Bronchial epithelial cell (primary cell): ENCODE measurements at places on chromosomes 13 and 19.
A peak's percentile ranks its signal among the peaks of the same experiment; 100 is the strongest.

DNA sequence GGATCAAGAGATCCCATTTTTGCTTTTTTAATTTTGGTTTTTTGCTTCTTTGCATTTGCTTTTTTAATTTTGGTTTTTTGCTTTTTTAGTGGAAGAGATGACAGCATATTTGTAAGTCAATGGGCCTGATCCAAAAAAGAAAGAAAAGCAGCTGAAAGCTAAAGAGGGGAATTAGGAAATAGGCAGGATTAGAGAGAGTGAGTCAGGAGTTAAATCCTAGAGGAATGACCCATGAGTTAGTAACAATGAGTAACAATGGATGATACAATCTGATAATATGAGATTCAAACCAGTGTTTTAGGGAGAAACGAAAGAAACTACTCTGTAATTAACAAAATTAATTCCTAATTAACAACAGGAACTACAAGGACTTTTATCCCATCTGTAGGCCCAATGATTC lies 111.2 kb upstream of the SGCG start:
- peak; percentile 84 for DNase-seq

DNA sequence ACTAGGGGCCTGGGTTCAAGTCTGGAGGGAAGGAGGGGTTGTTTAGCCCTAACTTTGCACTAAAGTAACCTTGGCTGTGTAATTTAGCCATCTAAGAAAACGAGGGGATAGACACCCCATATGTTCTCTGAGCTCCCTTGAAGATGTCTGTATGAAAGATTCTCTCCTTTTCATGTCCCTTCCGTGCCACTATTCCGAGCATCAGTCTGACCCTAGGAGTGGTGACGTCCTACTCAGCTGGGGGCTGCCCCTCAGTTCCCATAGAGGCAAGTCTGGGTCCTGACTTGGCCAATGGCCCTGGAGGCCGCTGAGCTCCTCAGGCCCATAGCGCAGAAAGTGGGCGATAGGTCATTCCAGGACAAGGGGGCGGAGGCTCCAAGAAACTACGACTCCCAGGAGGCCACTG lies 790 bp upstream of the WDFY2 start:
- DNase-seq = no peak

GRCh38 chr13:93559718-93560117 lies 333.1 kb downstream of the GPC6 start:
- peak; percentile 93 for DNase-seq

DNA sequence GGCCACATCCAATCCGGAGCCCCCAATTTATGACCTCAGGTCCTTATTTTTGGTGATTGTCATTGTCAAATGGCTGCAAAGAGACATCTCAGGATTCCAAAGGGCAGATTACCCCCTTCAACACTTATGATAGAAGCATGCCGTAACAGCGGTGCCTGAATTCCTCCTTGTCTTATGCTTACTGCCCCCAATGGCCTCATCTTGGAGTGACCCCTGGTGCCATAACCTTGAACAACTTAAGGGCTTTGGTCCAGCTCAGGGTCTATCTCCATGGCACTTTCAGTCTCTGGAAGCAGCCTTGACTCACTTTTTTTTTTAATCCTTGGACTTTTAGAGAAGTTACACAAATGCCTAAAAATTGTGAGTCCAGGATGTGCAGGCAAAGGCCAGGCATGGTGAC lies 171.6 kb upstream of the ZNF507 start:
- no peak for DNase-seq
